ENCODE measurements at places on chromosomes 2 and 18.

GRCh38 chr2:190181123-190181669 is 118.7 kb upstream of the MSTN start:
- DNase-seq, result no peak

DNA sequence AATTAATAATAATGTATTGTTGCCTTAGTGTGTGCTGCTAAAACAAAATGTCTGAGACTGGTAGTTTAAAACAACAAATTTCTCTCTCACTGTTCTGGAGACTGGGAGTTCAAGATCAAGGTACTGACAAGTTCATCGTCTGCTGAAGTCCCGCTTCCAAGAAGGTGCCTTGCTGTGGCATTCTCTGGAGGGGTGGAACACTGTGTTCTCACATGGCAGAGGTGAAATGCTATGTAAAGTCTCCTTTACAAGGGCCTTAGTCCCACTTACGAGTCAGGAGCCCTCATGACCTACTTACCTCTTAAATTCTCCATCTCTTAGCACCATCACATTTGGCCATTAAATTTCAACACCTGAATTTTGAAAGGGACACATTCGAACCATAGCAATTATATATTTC is 299.2 kb upstream of the RBMS1 start:
- no peak for DNase-seq

GRCh38 chr2:213157242-213157641 is 5.8 kb upstream of the IKZF2 start:
- DNase-seq, result no peak

DNA sequence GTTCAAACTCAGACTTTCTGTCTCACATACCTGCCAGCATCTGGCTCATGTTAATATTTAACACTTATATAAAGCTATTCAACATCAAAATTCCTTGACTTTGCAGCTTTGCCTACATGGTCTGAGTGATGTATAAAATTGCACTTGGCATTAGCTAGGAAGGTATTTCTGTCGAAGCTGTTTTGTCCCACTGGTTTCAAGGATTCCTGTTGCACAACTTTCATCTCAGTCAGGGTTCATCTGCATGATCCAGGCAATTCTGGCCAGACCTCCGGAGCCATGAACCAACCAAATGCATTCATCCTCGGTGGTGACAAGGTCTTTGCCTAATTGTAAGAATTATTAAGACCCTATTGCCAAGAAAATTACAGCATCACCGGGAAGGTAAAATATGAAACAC is 185.4 kb downstream of the ZEB2 start:
- DNase-seq, result no peak

DNA sequence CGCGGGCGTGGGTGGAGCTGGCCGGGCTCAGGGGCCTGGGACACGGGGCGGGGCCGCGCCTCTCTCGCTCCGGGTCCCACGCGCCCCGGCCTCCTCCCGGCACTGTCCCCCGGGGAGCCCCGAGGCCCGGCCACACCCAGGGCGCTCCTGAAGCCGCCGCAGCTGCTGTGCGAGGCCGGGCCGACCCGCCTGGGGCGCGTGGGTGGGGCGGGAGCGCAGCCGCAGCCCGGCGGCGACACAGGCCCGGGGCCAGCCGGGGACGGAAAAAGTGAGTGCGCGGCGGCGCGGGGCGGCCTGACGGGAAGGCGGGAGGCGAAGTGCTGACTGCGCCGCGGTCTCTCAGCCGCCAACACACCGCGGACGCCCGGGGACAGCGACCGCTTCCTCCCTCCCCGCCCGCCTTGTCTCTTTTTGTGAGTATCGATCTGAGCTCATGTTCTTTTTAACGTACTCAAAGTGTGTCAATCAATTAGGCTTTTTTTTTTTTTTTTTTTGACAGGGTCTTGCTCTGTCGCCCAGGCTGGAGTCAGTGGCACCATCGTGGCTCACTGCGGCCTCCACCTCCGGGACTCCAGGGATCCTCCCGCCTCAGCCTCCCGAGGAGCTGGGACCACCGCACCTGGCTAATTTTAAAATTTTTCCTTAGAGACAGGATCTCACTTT is 14.5 kb downstream of the PDCD1 start:
- no peak for DNase-seq

DNA sequence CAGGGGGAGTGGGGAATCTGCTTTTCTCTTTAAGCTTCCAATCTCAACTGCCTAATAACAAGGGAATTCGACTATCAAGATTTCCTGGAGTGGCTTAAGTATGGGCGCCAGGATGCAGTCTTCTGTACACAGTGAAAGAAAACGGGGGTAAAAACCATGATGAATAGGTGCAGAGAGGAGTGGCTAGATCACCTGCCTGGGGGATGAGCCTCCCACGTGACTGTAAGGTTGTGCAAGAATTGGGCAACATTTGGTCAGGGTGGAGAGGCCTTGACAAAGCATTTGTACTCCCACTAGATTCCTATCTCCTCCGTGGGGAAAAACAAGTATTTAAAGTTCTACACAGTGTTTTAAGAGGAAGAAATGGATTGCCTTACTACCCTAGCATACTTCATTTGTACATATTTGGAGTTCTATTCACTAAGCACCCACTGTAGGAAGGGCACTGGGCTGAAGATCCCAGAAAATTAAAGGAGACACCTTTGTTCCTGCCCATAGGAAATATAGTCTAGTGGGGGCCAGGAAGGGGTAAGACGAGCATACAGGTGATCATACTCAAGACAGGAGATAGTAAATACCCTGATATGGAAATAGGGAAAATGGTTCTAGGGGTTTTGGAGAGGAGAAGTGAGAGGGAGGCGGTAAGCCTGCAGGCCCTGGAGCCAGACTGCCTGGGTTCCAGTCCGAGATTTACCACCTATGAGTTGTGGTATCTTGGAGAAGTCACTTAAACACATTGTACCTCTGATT is 29.2 kb downstream of the EPAS1 start:
- no peak for DNase-seq

GRCh38 chr2:10954856-10955818 is 43.4 kb downstream of the KCNF1 start:
- DNase-seq, result no peak

- DNase-seq, result no peak
These were observed 930.0 kb upstream of the KLHL29 start for GRCh38 chr2:22454826-22455485.

- DNase-seq, result no peak
These were observed 46.3 kb upstream of the TANK start for GRCh38 chr2:161113693-161114575.

DNA sequence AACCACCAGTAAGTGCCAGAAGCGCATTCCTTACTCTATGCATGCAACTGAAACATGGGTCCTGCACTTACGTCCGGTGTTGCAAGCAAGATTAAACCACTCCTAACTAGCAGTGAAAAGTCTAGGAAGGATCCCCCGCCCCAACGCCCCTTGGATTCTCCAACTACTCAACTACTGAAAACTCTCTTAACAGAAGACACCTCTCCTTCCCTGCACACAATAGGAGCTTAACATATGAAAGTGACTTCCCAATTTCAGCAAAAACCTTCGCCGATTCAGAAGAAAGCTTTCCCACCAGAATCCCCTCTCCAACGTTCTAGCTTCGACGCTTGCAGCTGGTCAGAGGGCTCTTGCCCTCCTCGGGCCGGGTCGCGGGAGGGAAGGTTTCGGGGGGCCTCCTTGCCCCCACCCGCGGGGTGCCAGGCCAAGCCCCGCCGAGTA is 578 bp downstream of the IWS1 start:
- DNase-seq, result peak; percentile 6

- no peak for DNase-seq
These were observed 2.7 kb downstream of the ST8SIA5 start for GRCh38 chr18:46754188-46754587.
